HuH-7.5 (cell line): ENCODE measurements at places on chromosomes 5 and 9.
A peak's percentile ranks its signal among the peaks of the same experiment; 100 is the strongest.

GRCh38 chr9:19379697-19380046 is 364 bp downstream of the RPS6 start:
- no peak for DNase-seq

DNA sequence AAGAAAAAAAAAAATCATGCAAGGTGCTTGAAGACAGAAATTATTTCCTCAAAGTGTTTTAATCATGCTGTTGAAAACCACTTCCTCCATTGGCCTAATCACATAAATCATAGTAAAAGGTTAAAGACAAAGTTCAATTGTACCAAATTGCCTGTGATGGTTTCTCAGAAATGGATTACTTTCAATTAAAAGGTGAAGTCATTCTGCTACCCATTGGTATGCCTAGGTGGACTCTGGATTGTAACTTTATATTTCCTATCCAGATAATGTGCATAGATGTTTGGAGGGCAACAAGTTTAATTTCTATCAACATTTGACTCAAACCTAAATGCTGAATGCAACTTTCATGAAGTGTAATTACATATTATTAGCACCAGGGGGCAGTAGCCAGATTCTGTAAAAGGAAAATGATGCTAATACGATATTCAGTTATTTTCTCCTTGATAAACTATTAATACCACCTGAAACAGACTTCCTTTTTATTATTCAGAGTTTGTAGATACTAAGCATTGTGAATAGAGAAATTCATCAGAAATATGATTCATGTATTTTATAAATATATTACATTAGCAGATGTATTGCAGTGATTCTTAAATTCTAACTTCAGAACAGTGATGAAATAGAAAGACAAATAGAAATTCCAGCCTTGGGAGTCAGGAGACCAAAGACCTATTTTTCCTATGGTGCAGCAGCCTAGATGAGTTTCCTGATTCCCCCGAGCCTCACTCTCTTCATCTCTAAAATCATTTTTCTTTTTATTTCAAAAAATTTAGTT is 148.2 kb downstream of the CAAP1 start:
- DNase-seq: no peak

DNA sequence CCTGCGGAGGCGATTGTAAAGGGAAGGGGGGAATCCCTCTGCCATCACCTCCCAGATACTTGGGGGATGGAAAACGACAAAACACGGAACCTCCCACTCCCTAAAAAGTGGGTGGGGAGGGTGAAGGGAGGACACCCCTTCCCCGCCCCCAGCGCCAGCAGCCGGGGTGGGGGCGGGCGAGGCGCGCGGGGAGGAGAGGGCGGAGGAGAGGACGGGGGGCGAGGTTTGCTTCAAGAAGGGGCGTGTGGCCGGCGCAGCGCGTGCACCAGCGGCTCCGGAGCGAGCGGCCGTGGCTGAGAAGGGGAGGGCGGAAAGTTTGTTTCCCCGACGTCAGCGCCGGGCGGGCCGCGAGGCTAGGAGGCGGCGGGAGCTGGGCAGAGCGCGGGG is at the start of gene PRRX2:
Gene PRRX2, plus strand, starts transcription at position 259 of the 387 bp plus-strand sequence. CDS start 221 bp downstream, outside the sequence.
- DNase-seq: peak; percentile 56

GRCh38 chr9:30172206-30172605 is 2212.2 kb upstream of the ACO1 start:
- no peak for DNase-seq

- no peak for DNase-seq
Observed at GRCh38 chr9:132488626-132489025, 78.6 kb downstream of the CFAP77 start.
